Left renal cortex interstitium (tissue), 4 donors: ENCODE measurements at places on chromosomes 4 and X.

DNA sequence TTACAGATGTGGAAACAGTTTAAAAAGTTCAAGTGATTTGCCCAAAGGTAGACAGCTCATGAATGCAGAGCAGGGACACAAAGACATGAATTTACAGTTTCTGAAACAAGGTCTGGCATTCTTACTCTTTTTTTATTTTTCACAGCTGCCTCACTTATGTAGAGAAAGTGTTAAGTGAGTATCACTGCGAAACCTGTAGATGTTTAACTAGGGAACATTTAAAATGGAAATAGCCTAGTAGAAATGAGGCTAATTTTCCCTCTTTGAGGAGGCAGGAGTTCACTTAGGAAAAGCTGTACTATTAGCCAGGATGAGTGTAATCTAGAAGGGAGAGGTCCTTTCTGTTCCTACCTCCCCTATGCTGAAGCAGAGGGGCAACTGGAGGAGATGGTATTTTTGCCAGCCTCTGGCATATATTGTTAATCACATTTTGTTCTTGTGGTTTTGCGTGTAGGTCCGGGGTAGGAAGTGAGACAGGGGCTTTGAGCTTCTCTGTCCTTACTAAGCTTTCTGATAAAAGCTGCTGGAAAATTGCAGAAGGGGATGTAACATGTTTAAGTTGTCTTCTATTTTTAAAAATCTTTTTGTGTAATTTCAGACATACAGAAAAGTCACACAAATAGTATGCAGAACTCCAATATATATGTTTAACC, 492.8 kb upstream of the NR3C2 start:
- DNase-seq = no peak

GRCh38 chr4:28004520-28004919, 1143.9 kb downstream of the STIM2 start:
- no peak for DNase-seq

DNA sequence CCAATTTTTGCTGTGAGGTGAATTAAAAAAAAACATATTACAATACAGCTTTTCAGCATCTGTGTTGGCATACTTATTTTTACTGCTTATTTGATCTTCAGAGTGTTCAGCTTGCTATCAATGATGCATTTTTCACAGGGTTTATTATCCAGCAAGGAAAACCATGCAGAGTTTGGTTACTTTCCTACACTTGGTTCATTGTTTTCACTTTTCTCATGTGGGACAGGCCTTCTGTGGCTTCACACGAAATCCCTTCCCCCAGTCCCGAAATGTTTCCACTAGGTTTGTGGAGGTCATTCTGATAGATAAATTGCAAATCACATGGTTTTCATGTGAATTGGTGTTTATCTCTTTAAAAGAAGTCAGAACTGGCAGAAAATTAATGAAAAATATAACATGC, 205.8 kb downstream of the SPCS3 start:
- DNase-seq = no peak

GRCh38 chrX:87664381-87664780, 146.8 kb downstream of the KLHL4 start:
- no peak for DNase-seq

GRCh38 chrX:30620125-30620524, 33.1 kb upstream of the GK start:
- no peak for DNase-seq

GRCh38 chr4:169774466-169775445, 17.0 kb upstream of the HPF1 start:
- no peak for DNase-seq

- DNase-seq = no peak
These were observed 100.6 kb downstream of the AFF2 start for GRCh38 chrX:148601034-148601433.

DNA sequence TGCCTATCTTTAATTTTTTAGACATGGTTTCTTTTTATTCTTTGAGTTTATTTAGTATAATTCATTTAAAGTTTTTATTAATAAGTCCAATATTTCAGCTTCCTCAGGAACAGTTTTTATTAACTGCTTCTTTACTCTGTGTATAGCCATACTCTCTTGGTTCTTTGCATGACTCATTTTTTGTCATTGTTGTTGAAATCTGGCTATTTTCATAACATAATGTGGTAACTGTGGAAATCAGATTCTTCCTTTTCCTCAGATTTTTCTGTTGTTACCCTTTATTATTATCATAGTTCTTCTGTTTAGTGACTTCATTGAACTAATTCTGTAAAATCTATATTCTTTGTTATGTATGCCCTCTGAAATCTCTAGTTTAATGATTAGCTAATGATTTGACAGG, 124.9 kb upstream of the CYSLTR1 start:
- no peak for DNase-seq

DNA sequence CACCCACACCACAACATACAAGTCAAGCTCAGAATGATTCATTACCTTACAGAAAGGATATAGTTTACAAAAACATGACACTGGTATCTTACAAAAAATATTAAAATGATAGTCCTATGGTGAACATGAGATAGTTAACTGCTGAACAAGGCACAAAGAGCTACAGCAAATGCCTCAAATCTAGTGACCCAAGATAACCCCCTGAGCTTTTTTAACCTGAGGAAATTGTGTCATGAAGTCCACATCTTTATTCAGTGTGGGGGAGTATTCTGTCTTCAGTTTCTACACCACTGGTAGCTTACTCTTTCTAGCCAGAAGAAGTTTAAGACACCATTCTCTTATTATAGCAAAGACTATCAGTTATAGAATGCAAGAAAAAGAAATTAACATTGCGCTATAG, 218.7 kb downstream of the MAPK10 start:
- DNase-seq = no peak

DNA sequence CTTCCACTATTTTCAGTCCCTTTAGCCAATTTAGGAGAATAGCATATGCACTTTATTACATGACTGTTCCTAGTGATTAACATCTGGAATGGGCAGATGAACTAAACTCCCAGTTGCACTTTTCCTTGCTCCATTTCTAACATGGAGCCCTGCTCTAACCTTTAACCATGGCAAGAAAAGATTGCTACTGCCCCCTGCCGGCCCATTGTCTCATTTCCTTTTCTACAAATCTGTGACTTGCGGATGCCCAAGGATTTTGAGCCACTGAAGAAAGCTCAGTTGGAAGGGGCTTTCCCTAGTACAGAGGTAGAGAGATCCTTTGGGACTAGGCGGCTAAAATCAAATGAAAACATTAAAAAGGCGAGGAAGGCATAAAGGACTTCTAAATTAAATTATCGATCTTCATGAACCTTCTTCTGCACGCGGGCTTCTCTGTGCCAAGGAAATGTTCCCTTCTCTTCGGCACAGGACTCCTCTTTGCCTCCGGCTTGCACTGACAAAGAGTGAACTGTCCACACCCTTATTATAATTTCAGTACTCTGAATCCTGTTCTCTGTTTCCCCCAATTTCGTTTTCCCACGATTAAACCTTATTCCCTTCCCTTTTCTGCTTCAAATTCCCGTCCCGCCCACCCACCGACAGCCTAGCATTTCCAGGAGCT, 577 bp upstream of the GLRA2 start:
- peak; percentile 35 for DNase-seq

DNA sequence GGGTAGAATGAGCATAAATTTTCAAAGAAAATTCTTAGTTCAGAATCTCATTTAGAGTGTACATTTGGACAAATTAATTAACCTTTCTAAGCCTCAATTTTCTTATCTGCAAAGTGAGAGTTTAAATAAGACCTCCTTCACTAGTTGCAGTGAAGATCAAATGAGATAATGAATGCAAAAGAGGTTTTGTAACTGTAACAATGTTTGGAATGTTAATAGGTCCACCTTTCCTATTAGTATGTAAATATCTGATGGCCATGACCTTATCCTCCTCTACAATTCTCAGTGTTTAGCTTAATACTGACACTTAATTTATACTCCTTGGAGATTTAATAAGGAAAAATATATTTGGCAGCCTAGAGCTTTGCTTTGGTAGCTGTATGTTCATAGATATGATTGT, 138.8 kb downstream of the GABRG1 start:
- no peak for DNase-seq

DNA sequence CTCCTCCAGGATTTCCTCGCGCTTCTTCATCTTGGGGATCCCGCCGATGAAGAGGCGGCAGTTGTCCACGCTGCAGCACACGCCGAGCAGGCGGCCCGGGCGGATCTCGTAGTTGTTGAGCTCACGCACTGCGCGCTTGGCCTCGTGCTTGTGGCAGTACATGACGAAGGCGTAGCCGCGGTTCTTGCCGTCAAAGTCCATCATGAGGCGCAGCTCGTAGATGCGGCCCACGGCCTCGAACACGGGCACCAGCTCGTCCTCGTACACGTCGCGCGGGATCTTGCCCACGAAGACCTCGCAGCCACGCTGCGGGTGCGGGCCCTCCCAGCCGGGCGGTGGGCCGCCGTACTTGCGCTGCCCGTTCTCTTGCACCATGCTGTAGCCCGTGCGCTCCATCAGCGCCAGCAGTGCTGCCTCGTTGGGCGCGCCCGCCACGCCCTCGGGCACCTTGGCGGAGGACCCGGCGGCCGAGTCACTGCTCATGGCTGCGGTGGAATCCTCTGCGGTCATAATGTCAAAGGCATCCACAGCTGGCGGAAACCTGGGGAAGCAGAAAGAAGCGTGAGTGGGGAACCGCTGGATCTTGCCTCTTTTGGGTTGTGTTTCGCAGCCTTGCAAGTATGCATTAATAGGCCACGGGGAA, 103.4 kb downstream of the CHRNA9 start:
- no peak for DNase-seq

DNA sequence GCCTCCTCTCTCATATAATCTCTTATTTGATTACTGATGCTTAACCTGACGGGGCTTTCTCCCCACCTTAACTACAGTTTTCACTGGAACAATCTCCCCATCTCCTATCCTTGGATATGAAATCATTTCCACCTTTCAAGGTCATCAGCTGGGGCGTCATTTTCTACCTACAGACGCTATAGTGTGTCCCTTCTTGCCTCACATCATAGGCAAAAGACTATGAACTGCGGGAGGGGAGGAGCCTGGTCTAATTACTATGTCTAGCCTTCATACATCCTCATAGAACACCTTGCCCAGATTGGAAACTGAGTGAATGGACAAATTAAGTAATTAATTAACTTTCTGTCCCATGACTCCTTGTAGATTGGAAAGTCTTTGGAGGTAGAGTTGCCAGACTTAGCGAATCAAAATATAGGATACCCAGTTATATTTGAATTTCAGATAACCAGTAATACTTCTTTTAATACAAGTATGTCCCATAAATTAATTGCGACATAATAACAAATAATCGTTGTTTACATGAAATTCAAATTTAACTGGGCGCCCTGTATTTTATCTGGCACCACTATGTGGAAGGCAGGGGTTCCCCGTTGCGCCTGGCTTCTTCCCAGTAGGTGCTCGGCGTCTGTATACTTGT, 752 bp upstream of the ATP6AP2 start:
- no peak for DNase-seq

GRCh38 chrX:39536211-39536610, 561.5 kb downstream of the BCOR start:
- peak; percentile 36 for DNase-seq

GRCh38 chr4:8427262-8427661, 13.3 kb downstream of the ACOX3 start:
- no peak for DNase-seq

GRCh38 chr4:10762561-10762960, 78.0 kb upstream of the CLNK start:
- DNase-seq = peak; percentile 31

- no peak for DNase-seq
These were observed 545.3 kb upstream of the FAT1 start for GRCh38 chr4:187268940-187269339.

- no peak for DNase-seq
These were observed 25.0 kb downstream of the GYPA start for GRCh38 chr4:144115519-144115918.
